NCI-H187 (cell line): ENCODE measurements at places on chromosomes 5 and 9.

DNA sequence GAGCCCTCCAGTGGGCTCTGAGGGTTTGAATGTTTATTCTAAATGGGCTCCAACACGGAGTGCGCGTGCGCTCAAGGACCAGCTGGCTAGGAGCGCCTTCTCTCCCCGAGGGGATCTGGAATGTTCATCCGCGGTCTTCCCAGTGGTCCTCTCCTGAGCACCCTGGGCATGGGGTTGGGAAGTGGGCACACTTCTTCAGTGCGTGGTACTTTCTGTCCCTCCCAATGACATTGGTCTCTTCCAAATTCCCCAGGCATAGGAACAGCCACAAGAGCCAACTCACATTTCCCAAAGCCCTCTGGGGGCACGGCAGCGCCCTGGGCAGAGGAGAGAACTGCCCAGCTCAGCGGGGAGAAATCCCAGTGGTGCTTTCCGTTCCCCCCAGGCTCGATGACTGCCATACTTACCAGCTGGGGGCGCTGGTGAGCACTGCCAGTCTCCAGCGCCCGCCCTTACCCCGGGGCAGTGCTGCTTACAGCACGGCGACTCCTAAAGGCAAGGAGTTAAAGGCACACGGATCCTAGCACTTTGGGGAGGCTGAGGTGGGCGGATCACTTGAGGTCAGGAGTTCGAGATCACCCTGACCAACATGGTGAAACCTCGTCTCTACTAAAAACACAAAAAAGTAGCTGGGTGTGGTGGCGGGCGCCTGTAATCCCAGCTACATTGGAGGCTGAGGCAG is 29.9 kb upstream of the OBP2B start:
- DNase-seq, result no peak

DNA sequence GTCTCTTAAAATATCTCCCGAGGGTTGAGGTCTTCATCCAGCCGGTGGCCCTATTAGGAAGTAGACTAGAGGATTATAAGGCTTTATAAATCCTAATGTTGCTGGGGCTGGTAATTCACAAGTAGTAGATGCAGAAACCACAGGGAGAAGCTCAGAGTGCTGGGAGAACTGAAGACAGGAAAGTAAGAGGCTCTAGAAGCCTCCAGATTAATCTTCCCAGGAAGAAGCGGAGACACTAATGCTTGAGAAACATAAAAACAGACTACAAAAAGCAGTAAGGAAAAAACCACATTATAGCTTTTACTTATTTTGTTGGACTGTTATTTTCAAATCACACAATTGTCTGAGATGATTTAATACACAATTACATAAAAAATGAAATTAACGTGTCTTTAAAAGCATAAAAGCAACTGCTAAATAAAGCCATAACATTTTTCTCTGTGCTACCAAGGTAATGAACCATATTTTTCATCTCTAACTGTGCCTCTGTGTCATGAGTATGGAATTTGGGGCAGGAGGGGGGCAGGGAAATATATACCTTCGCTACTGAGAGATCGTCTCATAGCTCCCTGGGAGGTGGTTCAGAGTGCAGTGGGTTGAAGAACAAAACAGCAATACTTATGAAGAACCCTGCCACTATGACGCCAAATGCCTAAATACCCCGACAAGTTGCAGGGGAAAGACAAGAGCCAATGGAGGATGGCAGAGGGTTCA is 806.2 kb upstream of the WWC1 start:
- DNase-seq, result no peak

DNA sequence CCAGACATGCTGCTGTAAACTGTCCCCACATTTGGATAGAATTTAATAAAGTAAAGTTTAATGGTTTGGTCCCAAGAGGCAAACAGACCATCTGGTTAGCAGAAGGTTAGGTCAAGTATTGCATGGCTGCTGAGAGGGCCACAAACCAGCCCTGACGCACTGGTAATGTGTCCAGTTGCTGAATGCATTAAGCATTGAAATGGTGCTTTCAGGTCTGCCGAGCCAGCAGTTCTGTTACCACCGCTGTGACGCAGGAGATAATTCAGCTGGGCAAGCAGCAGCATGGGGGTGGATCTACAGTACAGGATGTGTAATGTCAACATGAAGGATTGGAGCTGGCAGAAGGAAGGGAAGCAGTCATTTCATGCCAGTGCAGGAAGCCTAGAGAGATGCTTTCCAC is 16.0 kb downstream of the ZNF462 start:
- DNase-seq, result no peak

- DNase-seq, result no peak
Observed at GRCh38 chr9:4243113-4243512, 56.8 kb downstream of the GLIS3 start.

GRCh38 chr9:134325813-134326723 is at the start of gene RXRA:
TSS of gene RXRA (plus strand) at chr9:134326455. CDS start at chr9:134326632, 177 bp downstream.
- DNase-seq, result no peak
